ENCODE measurements at places on chromosomes 12 and 14.

DNA sequence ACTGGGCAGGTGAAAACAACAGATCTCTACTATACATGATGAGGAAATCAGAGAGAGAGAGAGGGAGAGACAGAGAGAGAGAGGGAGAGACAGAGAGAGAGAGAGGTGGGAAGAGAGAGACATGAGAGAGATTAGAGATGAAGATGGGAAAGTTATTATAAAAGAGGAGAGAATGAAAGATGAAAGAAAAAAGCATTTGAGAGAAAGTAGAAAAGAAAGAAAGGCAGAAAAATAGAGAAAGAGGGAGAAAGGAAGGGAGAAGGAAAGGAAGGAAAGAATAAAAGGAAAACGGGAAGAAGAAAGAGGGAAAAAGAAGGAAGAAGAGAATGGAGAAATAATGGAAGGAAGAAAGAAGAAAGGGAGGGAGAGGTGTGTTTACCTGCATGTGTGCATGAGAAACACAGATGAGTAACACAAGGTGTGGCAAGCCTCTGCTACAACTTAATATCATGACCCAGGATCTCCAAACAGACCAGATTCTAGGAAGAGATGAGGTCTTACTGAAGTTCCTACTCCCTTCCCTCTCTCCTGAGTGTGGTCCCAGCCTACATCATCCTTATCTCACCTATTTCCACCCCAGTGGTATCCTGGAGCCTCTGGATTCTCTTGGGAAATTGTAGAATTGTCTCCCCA is 176.3 kb downstream of the C12orf75 start:
- no peak for DNase-seq

- DNase-seq = no peak
Observed at GRCh38 chr12:123092866-123093265, 58.0 kb downstream of the PITPNM2 start.

GRCh38 chr14:45810152-45810872 is 557.3 kb upstream of the MIS18BP1 start:
- peak; percentile 10 for DNase-seq

GRCh38 chr12:13127444-13127843 is 24.0 kb upstream of the GSG1 start:
- no peak for DNase-seq

- DNase-seq = no peak
Observed at GRCh38 chr12:105343836-105344235, 13.3 kb downstream of the C12orf75 start.

DNA sequence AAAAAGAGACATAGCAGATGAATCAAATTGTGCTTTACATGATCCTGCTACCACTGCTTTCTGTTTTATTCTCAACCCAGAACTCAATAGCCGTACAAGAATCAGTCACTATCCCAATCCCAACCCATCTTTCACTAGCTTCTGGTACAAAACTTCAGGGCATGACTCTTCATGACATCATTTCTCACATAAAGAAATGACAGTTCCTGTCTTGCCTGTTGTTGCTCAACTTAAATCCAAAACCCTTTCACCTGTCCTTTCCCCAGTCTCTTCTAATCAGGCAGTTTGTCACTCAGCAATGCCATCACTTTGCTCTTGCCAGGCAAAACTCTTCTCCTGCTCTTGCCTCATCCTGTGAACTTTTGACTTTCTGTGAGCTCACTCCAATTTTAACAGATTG is 962.8 kb downstream of the GALC start:
- no peak for DNase-seq

DNA sequence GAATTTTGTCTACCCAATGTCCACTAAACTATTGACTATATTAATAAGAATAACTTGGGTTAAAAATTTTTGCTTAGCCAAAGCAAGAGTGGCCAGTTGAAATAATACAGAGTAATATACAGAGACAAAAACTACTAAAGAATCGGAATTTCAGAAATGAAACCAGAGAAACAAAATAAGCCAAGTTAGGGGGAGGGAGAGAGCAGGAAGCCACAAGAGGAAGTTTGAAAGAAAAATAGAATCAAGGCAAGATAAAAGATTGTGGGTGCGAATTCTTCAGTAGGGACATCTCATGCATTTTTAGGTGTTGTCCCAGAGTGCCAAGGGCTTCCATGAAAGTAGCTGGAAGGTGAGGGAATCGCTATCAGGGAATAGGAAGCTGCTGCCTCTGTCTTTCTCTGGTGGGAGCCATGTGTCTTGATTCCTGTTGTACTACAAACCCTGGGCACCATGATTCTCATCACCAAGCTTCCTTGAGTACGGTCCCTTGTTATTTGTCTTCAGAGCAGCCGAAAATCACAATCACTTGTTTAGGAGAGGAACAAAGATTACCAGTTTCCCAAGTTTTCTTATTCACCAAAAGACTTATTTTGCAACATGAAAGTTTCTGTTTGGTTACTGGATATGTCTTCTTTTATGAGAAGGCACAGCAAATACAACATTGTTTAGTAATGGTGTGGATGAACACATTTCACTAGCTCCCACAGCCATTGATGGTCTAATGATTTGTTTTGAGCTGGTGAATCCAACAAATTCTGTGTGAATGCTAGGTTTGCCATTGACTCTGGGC is 16.7 kb downstream of the NEUROD4 start:
- DNase-seq = no peak

DNA sequence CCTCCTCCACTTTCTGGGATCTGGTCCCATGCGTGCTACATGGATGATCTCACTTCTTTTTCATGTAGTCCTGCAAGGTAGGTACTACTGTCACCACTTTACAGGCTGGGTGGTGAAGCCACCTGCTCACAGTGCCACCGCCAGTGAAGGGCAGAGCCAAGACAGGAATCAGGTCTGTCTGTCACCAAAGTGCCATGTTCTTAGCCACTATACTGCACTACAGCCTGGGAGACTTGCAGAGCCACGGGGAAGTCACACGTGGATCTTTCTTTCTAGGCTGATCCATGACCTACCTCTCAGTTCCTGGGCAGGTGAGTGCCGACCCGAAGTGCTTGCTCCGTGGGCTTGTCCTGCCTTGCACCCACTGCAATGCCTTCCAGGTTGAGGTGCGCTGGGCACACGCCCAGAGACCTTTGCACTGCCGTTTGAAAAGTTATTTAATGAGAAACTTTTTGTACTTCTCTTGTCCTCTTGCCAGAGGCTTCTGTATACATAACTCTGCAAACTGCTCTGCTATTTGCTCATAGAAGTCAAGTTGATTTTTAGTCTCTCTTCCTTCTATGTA is 19.7 kb upstream of the CLMN start:
- DNase-seq = no peak

GRCh38 chr12:118325081-118325480 is 47.6 kb downstream of the TAOK3 start:
- DNase-seq = no peak

DNA sequence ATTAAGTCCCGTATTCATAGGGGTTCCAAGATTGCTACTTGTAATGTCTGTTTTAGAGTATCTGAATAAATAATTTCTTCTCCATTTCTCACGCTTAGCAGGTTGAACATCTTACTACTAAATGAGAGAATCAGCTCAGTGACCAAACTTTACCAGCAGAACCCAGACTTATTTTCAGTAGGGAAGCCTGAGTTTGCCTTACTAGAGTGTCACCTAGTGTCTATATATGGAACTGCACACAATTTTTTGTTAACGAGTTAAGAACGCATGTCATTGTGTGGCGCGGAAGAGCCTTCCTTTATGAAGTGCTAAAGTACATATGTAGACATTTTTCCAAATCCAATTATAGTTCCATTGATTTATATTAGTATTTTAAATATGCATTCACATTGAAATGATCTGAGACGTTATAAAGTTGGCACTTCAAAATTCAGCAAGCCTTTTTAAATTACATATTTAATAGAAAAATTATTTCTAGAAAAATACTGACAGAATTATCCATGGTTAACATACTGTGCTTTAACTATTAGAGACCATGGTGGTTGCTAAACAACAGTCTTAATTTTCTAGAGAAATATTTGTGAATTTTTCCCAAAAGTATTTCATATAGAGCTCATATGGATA is 88.3 kb downstream of the RPS29 start:
- peak; percentile 74 for DNase-seq

- DNase-seq = peak; percentile 60
Observed at GRCh38 chr12:121717041-121717699, 4.6 kb downstream of the TMEM120B start.

GRCh38 chr12:117188961-117189724 is 1.1 kb downstream of the FBXO21 start:
- no peak for DNase-seq

GRCh38 chr12:48292040-48292439 is 58.7 kb downstream of the ZNF641 start:
- no peak for DNase-seq

- DNase-seq = no peak
Observed at GRCh38 chr14:21543963-21544362, 17.8 kb upstream of the SALL2 start.

DNA sequence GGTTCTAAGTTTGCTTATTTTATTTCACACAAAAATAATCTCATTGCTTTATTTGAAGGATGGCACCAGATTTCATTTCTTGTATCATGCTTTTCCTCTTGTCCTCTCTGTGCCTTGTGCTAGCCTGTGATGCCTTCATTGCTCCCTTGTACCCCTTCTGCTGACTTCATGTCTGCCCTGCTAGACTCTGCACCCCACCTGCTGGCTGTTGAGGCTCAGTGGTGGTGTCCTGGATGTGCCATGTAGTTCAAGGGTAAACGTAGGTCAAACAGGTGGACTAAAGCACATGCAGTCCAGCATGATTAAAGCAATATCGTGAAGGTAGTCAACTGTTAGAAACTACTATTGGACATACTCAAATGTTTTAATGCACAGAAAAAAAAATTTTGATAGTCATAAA is 21.6 kb downstream of the MRPS35 start:
- DNase-seq = no peak

DNA sequence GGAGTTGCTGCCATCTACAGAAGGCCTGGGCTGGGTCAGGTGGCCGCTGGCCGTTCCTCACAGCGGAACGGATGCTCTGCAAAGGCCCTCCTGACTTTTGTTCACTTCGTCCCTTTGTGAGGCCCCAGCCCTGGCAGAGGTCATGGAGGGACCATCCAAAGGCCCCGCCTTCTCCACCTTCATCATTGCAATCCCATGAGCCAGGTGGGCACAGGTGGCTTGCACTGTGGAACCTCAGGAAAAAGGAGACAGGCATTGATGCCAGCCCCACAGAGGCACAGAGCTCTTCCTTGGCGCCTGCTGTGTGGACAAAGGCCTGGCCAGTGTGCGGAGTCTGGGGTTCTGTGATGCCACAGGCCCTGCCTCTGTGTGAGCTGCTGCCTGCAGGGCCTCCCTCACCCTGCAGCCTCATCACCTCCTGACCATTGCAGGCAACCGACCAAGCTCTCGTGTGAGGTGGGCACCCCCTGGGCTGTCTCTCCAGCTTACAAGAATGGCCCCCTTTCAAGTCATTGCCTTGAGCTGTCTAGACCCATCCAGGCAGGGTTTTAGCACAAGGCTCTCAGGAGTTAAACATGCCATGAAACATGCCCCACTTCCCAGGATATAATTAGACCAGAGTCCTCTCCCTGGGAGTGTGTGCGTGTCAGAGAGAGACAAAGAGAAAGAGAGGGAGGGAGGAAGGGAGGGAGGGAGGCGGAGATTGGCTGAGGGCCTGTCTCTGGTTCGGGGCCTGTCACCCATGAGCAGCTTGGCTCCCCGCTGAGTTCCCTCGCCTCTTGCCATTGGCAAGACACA is 19.3 kb downstream of the NFKBIA start:
- peak; percentile 63 for DNase-seq

DNA sequence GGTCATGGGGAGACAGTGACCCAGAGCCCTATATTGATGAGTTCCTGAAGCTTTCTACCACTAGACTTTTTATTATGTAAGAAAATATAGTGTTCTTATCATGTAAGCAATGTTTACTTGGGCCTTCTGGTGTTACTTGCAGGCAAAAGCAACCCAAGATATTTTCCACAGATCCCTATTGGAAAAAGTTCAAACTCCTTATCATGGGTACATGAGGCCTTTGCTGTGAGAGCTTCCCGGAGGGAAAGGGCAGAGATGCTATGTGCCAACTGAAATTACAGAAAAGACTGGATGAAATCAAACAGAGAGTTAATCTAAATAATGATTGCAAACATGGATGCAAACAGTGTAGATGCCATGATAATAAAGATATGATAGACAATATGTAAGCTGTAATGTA is 361.5 kb downstream of the FUT8 start:
- DNase-seq = no peak

DNA sequence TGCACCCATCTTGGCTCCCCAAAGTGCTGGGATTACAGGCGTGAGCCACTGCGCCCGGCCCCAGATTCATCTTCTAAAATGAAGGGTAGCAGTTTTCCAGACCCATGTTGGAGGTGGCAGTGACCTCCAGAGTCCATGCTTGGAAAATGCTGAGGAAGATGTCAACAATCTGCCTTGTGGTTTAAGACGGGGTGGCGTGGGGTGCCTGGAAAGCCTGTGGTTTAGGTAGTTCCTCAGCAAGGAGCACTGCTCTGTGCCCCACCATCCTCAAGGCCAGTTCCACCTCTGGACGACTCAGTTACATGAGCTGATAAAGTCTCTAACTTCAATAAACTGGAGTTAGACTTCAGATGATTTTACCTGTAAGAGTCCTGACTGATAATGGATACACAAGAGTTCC is 48.6 kb downstream of the DRAM1 start:
- DNase-seq = no peak

DNA sequence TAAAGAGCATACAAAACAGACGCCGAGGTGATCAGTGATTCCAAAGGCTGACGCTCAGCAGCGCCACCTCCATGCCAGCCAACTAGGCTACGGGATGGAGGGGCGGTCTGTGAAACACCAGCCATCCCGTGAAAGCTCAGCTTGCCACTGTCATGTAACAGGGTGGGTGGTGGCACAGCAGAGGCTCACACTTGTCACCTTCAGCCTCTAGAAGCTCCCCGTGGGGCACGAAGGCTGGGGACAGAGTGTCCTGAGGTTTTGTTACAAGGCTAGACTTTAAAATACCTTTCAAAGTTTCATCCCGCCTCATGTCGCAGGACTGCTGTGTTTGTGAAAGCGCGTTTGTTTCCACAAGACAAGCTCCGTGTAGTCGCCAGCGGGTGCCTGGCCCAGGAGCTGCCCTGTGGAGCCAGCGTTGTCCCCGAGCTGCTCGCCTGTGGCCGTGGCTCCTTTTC is 20.7 kb downstream of the XRCC3 start:
- no peak for DNase-seq

DNA sequence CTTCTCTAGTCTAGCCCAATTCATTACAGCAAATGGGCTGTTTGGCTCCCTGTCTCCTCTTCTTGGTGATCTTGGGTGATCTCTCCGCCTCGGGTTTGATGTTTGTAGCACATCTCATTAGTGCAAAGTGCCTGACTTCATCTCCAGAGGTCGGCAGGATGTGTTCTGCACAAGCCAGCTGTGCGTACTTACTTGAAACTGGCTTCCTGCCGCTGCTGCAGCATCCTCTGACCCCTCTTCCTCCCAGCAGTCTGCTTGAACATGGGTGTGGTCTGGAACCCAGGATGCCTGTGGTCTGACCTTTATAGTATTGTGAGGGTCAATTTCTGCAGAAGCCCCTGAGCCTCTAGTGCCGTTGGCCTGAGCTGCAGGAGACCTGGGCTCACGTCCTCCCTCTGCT is 99.2 kb downstream of the BEGAIN start:
- DNase-seq = no peak

DNA sequence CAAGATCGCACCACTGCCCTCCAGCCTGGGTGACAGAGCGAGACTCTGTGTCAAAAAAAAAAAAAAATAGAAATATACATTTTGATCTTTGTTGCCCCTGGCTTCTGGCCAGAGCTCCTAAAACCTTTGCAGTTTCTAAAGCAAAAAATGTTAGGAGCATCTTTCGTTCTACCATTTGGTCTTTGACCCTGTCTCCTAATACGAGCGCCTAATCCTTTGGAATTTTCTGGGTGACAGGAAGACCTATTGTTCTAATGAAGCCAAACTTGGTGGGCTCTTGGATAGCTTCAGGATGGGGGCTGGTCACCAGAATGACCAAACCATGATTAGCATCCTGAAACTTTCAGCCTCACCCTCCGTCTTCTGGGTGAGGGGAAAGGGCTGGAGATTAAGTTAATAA is 32.3 kb upstream of the CLIP1 start:
- no peak for DNase-seq

All from renal pelvis (tissue), 12 donors.